ENCODE measurements at places on chromosomes 2 and 18.

- DNase-seq, result no peak
These were observed 22.3 kb downstream of the DNAH7 start for GRCh38 chr2:196046123-196046917.

DNA sequence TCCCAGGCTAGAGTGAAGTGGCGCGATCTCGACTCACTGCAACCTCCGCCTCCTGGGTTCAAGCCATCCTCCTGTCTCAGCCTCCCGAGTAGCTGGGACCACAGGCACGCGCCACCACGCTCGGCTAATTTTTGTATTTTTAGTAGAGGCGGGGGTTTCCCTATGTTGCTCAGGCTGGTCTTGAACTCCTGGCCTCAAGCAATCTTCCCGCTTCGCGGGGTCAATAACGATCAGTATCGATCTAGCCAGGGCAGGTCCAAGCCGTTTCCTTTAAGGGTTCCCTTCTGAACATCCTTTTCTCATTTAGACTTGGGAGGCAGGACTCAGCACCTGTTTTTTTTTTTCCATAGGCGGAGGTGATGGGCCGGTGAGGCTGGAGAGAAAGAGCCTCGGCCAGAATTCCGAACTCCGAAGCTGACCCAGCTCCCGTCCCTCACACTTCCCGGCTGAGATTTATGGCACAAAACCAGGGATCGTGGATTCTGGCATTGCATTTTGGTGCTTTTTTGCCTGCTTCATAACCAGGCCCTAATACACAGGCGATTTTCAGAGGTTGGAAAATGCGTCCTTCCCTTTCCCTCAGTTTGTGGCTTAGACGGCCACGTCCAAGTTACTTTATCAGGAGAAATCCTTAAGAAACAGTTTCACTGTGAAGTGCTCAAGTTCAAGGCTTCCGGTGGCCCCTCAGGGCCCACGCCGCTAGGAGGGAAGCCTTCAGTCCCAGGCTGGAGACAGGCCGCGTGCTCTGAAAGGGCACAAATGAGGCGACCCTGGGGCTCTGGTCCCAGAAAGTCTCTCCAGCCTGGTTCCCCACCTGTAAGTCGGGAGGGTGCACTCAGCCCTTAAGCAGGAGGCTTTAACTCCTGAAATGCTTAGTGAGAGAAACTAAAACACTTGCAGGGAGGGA, 998 bp upstream of the SLC66A3 start:
- no peak for DNase-seq

GRCh38 chr2:126935774-126936173, 37.1 kb downstream of the TEX51 start:
- DNase-seq, result no peak

DNA sequence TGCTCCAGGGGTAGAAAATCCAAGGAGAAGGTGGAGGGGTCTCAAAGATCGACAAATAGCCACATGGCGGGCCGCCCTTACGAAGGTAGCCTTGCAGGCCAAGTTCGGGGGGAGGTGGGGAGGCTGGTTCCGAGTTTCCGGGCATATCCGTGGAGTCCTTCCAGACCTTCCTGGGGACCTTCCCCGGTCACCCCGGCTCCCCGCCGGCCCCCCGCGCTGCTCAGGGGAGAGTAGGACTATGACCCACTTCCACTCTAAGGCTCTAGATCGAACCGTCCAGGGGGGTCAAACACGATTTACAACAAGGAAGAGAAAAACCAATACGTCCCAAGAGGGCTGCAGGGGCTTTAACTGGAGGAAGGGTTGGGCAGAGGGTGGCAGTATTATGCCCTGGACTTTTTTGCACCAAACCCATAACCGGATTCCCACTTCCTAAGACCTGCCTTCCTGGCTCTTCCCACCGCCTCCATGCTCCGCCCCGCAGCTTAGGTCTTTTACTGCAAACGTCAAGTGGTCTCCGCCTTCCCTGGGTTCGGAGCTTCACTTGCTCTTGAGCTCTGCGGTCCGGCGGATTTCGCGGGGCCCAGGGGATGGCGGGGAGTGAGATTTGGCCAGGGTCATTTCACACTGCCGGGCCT, 779 bp upstream of the LYPD6 start:
- no peak for DNase-seq

DNA sequence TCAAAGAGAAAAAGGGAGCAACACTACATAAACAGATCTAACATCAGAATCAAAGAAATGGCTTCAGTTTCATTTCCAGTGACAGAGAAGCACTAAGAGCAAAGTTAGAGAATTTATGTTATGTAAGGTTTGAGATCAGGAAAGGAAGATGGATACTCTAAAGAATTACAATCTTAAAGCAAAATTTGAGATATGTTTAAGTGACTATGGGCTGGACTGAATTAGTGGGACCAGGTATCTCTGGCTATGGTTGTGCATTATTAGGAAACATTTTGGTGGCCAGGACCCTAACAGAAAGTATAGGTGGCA, 208.2 kb downstream of the CCDC178 start:
- DNase-seq, result no peak

DNA sequence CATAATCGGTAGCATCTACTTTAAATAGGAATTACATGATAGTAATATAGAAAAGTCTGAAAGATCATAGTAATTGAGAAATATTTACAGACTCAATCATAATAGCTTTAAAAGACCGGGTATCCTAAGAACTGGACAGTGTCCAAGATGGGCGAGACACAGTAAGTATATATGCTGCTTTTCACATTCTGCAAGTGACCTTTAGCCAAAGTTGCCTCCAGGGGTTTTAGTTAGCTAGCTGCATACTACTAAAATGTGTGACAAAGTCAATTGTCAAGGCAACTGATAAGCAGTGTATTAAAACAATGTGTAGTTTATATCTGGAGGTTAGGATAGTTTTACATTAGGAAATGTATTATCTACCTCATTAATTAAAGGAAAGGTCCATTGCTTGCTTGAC, 24.6 kb downstream of the CD302 start:
- DNase-seq, result no peak

GRCh38 chr2:65397122-65397521, 35.3 kb downstream of the SPRED2 start:
- no peak for DNase-seq

DNA sequence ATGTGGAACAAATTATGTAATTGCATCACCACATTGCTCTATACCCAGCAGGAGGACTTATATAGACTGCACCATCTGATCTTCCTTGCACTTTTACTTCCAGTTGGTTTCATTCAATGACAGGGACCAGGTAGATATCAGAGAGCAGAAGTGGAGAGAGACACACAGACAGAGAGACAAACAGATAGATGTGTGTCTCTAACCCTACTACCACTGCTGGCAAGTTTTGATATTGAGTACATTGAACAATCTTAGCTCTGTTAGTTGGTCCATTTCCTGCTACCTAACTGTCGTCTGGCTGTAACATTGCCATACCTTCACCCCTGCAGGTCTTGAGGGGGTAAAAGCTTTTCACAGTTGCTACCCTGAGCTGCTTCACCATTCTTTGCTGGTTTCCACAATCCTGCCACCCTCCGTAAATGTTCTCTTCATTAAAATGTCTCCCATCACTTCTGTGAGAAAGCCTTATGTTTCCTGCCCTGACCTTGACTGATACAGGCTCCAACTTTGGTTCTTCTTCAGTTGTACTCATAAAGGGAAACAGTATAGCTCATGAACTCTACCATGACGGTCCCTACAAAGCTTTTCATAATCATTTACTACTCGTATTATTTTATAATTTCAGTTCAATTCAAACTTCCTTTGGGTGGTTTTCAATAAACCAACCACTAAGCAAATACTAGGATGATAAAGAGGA, 62.3 kb upstream of the ITGA4 start:
- no peak for DNase-seq

GRCh38 chr2:134736167-134736880, 17.5 kb upstream of the TMEM163 start:
- no peak for DNase-seq

DNA sequence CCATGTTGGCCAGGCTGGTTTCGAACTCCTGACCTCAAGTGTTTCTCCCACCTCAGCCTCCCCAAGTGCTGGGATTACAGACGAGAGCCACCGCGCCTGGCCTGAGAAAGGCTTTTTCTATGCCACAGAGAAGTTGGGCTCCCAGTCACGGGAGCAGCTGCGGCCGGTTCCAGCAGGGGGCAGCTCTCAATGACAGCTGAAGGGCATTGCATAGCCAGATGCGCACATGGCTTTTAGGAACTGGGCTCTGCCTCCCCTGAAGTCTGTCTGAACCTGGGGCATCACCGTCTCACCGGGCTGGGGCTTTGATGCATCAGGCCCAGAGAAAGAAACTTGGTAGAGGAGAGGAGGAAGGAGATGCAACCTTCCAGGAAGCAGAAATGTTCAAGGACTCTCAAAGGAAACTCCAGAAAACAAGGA, 84.2 kb upstream of the LAPTM4A start:
- no peak for DNase-seq

DNA sequence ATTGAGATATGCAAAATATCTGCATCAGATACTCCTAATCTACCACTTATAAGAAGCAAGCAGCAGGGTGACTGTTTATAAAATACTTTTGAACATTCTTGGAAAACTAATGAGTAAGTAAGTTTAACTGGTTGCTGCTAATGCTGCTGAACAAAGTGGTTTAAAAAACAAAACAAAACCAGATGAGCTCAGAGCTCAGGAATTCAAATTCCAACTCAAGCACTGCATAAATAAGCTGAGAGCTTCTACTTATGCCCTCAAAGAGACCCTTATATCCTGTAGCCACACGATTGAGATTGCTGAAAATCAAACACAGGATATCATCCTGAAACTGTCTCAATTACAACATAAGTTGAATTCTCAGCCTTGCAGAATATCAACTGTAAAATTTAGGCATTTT, 62.3 kb upstream of the NYAP2 start:
- no peak for DNase-seq

DNA sequence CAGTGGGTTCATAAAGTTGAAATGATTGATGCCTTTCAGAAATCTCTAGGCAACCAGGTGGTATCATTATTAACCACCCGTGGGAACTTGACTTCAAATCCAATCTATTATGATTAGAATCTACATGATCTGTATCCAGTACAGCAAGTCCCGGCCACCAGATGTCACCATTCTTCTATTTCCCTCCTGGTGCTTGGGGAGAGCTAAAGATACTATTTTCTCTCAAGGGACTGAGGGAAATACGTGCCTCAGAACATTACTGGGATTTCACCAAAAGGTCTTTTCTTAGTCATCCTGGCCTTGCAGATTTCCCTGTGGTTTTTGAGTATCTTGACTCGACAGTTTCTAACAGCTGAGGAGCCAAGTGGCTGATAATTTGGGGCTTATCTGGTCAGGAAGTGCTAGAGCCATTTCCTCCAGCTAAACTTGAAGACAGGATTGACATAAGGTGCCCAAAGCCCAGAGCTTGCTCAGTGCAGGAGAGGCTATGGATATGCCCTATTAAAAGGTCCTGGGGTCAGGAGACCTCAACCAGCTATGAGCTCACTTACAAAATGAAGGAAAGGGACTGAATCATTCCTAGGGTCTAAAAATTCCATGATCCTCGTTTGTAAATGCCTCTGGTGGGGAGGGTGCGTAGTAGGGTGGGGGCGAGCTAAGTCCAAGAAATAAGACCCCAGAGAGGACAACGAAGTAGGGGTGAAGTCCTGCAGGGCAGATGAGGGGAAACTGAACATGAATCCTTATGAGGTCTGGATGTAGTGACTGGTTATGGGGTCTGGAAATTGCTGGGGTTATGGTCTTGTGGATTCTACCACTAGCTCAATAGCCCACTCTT, 135.4 kb upstream of the MGAT5 start:
- DNase-seq, result peak; percentile 53

- no peak for DNase-seq
These were observed 216.2 kb downstream of the TFCP2L1 start for GRCh38 chr2:121068851-121069250.

DNA sequence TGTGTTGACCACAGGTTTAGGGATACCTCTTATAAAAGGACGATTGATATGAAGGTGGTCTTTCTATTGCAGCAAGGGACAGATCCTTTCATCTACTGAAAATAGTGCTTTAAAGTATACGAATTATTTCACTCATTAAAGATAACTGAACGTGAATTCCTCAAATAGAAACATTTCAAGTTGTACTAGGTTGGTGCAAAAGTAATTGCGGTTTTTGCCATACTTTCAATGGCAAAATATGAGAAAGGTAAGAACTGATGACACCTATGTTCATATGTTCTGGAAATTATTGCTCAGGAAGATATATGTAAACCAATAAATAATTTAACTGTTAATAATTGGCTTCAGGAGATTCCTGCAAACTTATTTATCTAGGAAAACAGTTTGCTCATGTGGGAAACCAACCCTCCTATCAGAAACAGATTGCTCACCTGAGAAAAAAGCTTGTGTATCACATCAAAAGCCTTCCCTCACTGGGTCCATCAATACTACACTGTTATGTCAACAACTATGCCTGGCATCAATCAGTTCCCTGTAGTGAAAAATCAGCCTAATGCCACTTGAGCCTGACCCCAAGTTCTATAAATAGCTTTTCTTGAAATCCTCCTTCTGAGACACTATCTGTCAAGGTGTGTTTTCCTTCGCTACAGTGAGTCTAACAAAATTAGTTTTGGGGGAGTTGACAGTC, 81.5 kb upstream of the ACSL3 start:
- no peak for DNase-seq

- no peak for DNase-seq
These were observed 47.8 kb downstream of the ZNF804A start for GRCh38 chr2:184646177-184646576.

DNA sequence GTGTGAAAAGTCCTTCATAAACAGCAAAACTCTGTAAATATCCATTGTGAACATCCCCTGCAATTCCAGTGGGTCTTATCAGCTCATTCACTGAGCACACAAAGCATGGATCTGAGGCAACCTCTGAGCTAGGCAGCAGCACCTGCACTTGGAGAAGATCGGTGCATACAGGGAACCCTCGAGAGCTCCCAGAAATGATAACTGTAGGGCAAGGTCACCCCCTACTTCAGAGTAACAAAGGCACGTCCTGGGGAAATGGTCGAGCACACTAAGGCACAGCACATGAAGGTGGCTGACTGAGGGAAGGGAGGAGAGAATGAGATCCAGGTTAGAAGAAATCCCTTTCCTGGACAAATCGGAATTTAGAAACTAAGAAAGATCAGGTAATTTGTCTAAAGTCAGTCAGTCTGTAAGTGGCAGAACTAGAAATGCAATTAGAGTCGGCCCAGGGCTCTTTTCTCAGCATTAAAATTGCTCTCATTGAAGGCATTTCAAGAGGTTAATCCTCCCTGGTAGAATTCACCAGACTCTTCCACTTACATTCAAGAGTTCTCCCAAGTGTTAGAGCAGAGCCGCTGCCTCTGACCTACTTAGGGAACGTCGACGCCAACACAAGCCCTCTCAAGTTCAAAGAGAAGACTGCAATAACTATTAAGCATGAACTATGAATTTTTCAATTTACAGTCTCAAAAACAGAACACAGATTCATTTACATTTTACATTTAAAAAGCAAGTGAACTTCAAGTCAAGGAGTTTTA, 45.9 kb downstream of the PXDN start:
- no peak for DNase-seq

- DNase-seq, result no peak
These were observed 812.6 kb upstream of the LRATD1 start for GRCh38 chr2:13819896-13820295.

GRCh38 chr2:46978723-46979122, 63.1 kb upstream of the MCFD2 start:
- DNase-seq, result no peak

GRCh38 chr2:62713837-62714236, 8.3 kb downstream of the EHBP1 start:
- DNase-seq, result no peak

Data from stimulated activated CD8-positive, alpha-beta memory T cell treated with anti-CD3 and anti-CD28 coated beads, Interleukin-15, amount 100 ng/mL, for 4 hours (primary cell).